ENCODE measurements at places on chromosomes 4 and X.

GRCh38 chr4:10582059-10582686 lies 102.4 kb downstream of the CLNK start:
- DNase-seq, result peak; percentile 29

- no peak for DNase-seq
Measured at GRCh38 chr4:144648042-144648441, 2.1 kb downstream of the HHIP start.

- DNase-seq, result peak; percentile 51
Measured at GRCh38 chr4:1855333-1856070, 454 bp downstream of the LETM1 start.

GRCh38 chrX:3268829-3269228 lies 77.6 kb downstream of the MXRA5 start:
- no peak for DNase-seq

DNA sequence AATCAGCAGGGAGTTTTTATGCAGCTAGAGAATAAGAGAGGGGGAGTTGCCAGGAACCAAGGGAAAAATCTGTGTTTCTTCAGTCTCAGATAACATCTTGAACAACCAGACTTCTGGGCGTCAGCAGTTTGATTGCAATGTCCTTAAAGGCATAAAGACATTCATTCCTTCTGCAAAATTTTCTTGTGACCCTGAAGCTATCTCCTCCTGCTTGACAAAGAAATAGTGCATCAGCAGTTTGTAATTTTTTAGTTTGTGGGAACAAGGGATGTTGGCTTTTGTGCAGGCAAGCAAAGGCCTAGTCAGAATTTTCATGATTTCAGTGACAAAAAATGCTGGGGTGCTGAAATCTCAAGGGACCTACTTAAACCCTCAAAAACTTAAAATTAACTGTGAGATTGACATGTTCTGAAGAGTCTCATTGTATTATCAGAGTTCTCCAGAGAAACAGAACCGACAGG lies 125.8 kb upstream of the UNC5C start:
- no peak for DNase-seq

DNA sequence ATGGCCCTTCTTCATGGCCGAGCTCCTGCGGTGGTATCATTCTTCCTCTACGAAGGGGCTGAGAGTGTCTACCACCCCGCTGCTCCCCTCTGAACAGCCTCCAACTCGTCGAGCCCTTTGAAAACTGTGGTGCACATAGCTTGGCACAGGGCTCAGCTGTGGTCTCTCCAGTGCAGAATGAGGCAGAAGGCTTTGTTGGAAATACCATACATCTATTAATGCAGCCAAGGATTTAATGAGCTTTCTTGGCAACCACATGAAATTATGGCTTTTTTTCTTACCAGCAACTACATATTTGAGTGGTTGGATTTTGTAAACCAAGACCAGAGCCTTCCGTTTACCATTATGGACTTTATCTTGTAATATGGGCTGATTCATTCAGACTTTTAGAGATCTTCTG lies 61.7 kb upstream of the CBR4 start:
- DNase-seq, result no peak

DNA sequence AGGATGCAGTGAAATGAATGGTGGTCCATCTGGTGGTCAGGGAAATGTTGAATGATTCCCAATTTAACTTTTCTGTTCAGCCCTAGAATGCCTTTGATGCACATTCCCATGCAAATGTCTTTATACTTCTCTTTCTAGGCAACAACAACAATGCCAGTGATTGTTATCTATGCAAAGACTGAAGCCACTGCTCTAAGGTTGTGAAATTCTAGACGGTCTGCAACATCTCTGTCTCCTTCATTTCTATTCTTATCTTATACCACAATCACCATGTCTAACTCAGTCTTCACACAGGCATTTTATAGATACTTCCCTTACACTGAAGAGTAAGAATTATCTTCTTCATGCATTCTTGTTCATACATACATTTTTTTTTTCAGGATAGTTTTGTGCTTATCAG lies 84.5 kb downstream of the HPGD start:
- DNase-seq, result no peak

DNA sequence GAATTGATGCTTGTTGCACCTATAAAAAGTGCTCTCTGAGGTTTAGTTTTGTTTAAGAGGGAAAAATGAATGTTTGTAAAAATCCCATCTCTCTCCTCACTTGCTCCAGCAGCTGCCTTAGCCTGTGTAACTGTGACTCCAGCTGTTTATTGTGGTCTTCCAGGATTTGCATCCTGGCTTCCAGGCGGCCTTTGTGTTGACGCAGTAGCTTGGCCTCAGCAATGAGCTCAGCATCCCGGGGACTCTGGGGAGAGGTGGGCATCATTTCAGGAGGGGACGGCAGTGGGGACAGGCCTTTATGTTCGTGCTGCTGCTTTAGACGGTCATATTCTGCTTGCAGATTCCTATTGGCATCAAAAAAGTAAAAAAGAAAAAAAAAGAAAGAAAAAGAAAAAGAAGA lies 75.3 kb upstream of the FTHL17 start:
- peak; percentile 28 for DNase-seq

GRCh38 chrX:104854188-104854587 lies 288.2 kb downstream of the IL1RAPL2 start:
- DNase-seq, result no peak

DNA sequence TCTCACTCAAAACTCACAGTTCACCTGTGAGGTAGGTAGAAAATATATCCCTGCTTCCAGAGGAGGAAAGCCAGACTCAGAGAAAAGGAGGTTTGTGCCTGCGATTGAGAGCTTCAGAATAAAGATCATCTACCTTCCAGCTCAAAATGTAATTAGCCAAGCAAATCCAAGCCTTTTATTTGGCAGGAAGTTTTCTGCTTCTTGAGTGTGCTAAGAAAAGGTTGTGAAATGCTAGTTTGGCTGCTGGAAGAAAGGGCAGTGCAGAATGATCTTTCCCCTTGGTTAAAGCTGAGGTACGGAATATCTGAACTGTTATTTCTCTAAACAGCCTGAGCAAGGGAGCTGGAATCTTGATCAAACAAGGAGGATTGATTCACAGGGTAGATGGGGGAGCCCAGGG lies 59.7 kb upstream of the VCX3B start:
- DNase-seq, result no peak

DNA sequence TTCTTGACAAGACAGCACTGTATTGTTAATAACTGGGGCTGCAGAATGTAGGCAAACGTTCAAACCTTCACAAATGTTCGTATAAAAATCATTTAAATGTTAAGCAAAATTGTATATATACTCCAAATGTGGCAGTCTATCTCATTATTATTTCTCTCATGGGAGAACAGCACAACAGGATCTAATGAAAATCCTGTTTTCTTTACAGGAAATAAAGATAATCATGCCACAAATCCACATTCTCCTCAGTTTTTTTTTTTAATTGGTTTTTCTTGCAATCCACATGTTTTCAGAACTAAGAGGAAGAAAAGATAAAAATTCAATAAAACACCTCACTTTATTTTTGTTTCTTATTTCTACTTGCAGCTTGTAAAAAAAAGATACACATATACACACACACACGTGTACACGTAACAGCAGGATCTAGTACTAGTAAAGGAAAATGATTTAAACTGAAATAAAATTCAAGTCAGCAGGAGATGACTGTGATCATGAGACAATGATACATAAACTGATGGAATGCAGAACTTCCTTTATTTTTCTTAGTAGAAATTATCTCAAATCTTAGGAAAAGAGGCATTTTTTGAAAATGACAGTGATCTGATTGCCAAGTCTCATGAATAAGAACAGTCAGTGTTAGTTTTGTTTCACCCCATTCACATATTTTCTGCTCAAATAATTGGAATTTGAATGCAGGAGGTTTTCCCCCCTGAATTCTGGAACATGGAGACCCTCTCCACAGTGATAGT lies 11.3 kb downstream of the APBB2 start:
- no peak for DNase-seq

- DNase-seq, result no peak
Measured at GRCh38 chr4:53064609-53065008, 202.5 kb downstream of the RASL11B start.

GRCh38 chrX:37781814-37782213 lies 2.0 kb downstream of the CYBB start:
- no peak for DNase-seq

DNA sequence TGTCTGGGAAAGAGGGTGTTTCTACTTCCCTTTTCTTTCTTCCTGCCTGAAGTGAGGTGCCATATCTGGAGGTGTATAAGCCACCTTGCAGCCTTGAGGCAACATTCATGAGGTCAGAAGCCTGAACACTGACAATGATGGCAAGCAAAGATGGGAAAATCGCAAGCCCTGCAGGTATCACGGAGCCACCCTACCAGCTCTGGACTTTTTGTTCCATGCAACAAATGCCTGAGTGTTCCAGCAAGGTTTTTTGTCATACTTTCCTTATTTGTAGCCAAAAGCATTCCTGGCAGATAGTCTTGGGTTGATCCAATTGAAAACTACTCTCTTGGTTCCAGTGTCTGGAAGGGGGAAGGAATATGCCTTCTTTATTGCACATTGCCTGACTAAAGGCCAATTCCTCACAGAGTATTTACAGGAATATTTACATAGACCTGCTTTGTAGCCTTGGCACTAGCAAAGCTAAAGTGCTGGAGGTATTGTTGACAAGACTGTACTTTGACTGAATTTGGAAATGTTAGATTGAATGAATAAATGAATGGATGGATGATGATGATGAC lies 14.4 kb upstream of the SOD3 start:
- DNase-seq, result peak; percentile 59

DNA sequence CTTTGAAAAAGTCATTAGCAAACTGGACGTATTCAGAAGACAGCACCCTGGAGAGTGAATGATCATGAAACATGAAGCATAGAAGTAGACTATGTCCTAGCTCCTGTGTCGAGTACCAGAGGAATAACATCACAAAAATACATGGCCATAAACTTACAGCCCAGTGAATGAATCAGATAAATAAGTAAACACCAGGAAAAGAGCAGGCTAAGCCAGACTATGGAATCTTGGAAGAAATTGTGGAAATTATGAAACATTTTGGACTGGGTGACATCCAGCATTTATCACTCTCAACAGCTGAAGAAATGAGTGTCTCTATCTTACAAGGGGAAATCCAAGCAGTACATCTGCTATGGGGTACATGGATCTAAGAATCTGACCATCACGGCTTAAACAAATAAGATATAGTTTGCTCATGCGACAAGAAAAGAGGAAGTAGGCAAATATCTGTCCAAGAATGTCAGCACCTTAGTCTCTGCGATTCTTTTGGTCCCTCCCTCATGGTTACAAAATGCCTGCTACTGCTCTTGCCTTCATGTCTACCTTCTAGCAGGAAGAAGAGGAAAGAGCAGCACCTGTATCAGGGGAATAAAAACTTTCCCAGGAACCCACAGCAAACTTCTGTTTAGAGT lies 481.5 kb downstream of the BCOR start:
- no peak for DNase-seq

GRCh38 chr4:37268319-37268718 lies 23.8 kb downstream of the NWD2 start:
- DNase-seq, result no peak

DNA sequence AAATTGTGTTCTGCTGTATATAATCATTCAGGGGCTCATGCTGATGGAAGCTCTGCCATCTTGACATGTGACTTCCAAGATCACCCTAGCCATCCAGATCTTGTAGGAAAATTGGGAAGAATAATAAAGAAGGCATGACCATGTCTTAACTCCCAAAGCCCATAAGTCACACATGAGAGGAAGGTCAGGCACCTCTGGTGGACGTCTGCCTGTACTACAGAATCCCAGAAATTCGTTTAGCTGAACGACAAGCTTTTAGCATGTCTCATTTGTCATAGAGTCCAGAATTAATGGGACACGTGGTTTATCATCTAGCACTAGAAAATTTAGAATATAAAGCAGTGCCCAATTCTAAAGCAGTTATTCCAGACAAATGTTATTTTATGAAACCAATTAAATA lies 212.7 kb downstream of the CENPC start:
- DNase-seq, result no peak

DNA sequence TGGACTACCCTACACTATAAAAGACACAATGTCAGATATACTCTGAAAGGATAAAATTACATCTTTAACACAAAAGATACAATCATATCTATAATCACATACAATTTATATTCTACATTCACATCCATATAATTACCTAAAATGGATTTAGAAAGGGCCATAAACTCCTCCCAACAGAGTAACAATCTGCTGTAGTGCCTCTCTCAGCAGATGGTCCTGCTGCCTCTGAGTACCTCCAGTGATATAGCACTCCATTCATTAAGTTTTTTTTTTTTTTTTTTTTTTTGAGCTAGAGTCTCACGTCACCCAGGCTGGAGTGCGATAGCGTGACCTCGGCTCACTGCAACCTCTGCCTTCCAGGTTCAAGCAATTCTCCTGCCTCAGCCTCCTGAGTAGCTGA lies 7.4 kb downstream of the ANKRD37 start:
- DNase-seq, result no peak

- no peak for DNase-seq
Measured at GRCh38 chrX:151901826-151902225, 10.9 kb upstream of the MAGEA4 start.

DNA sequence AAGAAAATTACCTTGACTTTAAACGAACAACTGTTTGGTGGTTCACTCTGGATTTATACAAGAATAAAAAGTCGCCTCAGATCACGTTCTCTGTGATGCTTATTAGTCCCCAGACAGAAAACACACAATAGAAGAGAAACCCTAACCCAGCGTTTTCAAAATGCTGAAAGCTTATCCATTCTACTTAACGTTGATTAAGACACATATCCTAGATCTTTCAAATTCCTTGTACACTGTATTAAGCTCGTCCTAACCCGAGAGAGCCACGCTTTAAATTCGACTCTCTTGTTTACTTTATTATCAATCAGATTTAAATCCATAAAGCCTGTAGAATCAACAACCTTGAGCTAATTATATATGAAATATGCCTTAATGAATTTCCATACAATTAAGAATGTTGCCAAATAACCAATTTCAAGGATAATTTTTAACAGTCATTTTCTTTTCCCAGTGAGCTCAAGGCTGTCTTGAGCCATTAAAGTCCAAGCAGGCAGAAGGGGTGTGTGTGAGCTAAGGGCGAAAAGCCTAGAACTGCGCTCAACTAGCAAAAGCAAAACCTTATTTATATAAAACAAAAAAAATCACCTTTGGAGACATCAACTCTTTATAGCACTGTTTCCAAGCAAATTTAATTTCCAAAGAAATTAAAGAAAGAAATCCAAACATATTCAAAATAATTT lies 981 bp upstream of the PITX2 start:
- DNase-seq, result no peak

GRCh38 chr4:144862210-144862609 lies 216.3 kb downstream of the HHIP start:
- no peak for DNase-seq

GRCh38 chrX:104270916-104271512 lies 16.3 kb upstream of the ESX1 start:
- no peak for DNase-seq

Measured in muscle of back (tissue), 13 donors.